Breast epithelium (tissue), 4 donors: ENCODE measurements at places on chromosomes 6 and 20. TPM values are rescaled to one million over a fixed set of nuclear protein-coding genes. Genes with fewer than 3 reads are reported as not detected.

DNA sequence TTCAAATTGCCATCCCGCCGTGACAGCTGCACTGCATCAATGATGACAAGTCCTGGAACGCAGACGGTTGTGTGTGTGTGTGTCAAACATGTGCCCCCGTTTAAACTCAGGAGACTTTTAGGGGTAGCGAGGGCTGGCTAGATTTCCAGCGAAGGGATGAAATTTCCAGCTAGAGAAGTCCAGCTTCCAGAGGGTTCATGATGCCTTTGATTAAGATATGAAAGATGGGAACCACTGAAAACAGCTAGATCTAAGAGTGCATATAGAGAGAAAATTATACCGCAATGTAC is 644 bp downstream of the KIZ start:
- H3K36me3 ChIP-seq, result no peaks in the 10 kb centered on the region
- no peaks in the 10 kb centered on the region for H3K4me1 ChIP-seq
- H3K4me3 ChIP-seq, result peak overlapping the region; percentile 83
- H3K27ac ChIP-seq, result peak overlapping the region; percentile 87

- no peak for DNase-seq
- no peaks in the 10 kb centered on the region for H3K4me1 ChIP-seq
- no peaks in the 10 kb centered on the region for H3K36me3 ChIP-seq
- no peak overlapping the region for H3K4me3 ChIP-seq
These were observed 34.2 kb downstream of the MYLIP start for GRCh38 chr6:16163066-16163465.

GRCh38 chr6:21603082-21603952 is 9.8 kb downstream of the SOX4 start:
- DNase-seq, result no peak
- no peak overlapping the region for H3K4me3 ChIP-seq
- H3K4me1 ChIP-seq, result peaks cover 6% of the 10 kb centered on the region
- no peak overlapping the region for H3K27ac ChIP-seq
- H3K36me3 ChIP-seq, result no peaks in the 10 kb centered on the region
- no peaks in the 10 kb centered on the region for H3K27me3 ChIP-seq

DNA sequence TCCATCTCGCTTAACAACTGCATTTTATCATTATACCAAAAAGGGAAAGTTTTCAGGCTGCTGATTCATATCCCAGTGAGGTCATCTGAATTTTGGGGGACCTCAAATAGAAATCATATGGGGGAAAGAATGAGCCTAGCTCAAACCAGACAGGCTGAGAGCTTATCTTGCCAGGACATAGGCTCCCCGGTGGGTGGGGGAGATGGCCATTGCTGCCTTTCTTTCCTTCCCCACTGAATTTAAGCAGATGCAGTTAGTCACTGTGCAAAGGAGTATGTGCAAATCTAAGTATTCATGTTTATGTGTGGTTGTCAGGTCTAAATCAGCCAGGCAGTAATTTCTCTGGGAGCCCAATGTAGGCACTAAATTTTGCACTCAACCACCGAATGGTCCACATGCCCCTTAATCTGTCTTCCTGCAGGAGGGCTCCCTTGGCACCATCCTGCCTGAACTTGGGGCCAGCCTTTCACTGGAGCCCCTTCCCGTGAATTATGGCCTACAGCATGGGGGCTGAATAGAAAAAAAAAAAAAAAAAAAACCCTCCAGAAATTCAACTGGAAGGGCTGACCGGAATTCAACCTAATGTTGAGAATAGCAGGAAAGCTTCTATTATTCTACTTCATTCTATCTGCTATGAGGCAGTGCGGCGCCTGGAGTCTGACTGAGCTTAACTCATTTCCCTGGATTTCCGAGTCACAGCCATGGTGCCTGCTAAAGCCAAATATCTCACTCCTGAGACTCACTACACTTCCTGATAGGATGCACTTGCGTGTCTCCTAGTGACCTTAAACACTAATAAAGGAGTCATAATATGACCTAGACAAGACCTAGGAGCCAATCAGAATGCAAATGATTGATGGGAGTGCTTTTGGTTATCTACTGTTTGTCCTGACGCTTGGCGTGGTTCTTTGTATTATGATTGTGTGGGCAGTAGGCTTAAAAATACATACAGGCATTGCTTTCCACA is 161.5 kb upstream of the HEY2 start:
- H3K4me3 ChIP-seq, result no peak overlapping the region
- H3K4me1 ChIP-seq, result no peaks in the 10 kb centered on the region
- H3K27ac ChIP-seq, result no peak overlapping the region

GRCh38 chr6:106422534-106422933 is 62.0 kb downstream of the CRYBG1 start:
- DNase-seq, result no peak
- no peaks in the 10 kb centered on the region for H3K27me3 ChIP-seq
- H3K27ac ChIP-seq, result no peak overlapping the region
- no peak overlapping the region for H3K4me3 ChIP-seq

GRCh38 chr6:167111597-167111996 is 11.3 kb upstream of the CCR6 start:
- no peak overlapping the region for H3K27ac ChIP-seq
- no peaks in the 10 kb centered on the region for H3K36me3 ChIP-seq
- no peaks in the 10 kb centered on the region for H3K27me3 ChIP-seq
- H3K4me3 ChIP-seq, result no peak overlapping the region

- no peak overlapping the region for H3K27ac ChIP-seq
- no peaks in the 10 kb centered on the region for H3K27me3 ChIP-seq
- no peak for DNase-seq
- no peaks in the 10 kb centered on the region for H3K4me1 ChIP-seq
- H3K4me3 ChIP-seq, result no peak overlapping the region
These were observed 14.0 kb downstream of the SPAG4 start for GRCh38 chr20:35629427-35630145.

- peaks cover 8% of the 10 kb centered on the region for H3K36me3 ChIP-seq
- H3K4me1 ChIP-seq, result no peaks in the 10 kb centered on the region
- H3K27ac ChIP-seq, result no peak overlapping the region
- H3K4me3 ChIP-seq, result no peak overlapping the region
- no peak for DNase-seq
These were observed 15.0 kb downstream of the NQO2 start for GRCh38 chr6:3014675-3015066.

DNA sequence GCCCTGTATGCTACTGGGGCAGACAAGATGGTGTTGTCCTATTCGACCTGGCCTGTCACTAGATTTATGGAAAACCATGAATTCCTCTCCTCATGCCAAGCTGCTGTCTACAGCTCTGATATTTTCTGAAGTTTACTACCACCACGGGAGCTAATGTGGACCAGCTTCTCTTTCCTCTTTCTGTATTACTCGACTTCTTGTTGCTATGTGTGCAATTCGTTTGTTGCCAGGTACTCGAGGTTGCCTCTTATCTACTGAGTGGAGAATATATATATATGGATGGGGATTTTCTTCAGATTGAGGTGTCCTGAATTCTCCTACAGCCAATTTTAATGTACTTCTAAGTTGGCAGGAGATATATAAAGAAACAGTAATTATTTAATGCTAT is 34.7 kb downstream of the MAN1A1 start:
- H3K4me3 ChIP-seq, result no peak overlapping the region
- H3K27me3 ChIP-seq, result no peaks in the 10 kb centered on the region
- H3K36me3 ChIP-seq, result no peaks in the 10 kb centered on the region
- DNase-seq, result no peak
- H3K4me1 ChIP-seq, result no peaks in the 10 kb centered on the region

DNA sequence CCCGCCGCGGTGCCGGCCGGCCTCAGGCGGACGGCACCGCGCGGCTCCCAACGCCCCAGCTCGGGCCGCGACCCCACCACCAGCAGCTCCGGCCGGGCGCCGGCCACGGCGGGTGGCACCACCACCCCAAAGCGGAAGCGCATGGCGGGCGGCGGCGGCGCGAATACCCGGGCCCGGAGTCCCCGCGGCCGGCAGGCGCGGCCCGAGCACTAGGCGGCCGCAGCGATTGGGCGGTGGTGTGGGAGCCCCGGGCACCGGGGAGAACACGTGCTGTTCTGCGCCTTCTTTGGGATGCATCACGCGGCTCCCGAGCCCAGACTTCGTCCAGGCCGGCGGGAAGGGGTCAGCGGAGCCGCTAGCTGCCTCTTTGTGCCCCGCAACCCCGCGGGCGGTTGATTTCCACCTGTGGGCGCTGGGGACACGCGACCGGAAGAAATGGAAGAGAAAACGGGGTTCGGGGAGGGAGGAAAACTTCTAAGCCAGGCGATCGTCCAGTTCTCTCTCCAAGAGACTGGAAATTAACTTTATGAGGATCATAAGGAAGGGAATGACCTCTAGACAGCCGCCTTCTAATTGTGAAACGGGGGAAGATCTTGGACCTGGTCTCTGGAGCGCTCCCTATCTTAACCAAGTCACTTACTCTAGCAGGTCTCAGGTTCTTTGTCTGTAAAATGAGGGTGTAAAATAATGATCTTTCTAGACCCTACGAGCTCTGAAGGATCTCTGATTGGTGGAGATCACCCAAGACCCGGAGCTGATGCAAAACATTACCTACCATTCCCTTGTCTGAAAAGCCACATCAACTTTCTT is at the start of gene EPM2A:
EPM2A (minus strand) TSS at position 165 of the 810 bp plus-strand sequence; CDS start at position 143, 22 bp downstream.
- H3K27ac ChIP-seq, result peak within 1 kb of the TSS; percentile 98
- H3K27me3 ChIP-seq, result no peaks in the 10 kb centered on the region
- peak; percentile 80 for DNase-seq

- DNase-seq, result no peak
- no peak overlapping the region for H3K27ac ChIP-seq
- H3K4me3 ChIP-seq, result peak overlapping the region; percentile 99
- no peaks in the 10 kb centered on the region for H3K27me3 ChIP-seq
- H3K4me1 ChIP-seq, result no peaks in the 10 kb centered on the region
- H3K36me3 ChIP-seq, result no peaks in the 10 kb centered on the region
These were observed 821 bp downstream of the DHX35 start for GRCh38 chr20:38962928-38963401.

GRCh38 chr6:5302995-5303622 is 41.8 kb downstream of the FARS2 start:
- H3K4me1 ChIP-seq, result no peaks in the 10 kb centered on the region
- H3K4me3 ChIP-seq, result no peak overlapping the region
- DNase-seq, result peak; percentile 70
- no peaks in the 10 kb centered on the region for H3K36me3 ChIP-seq

GRCh38 chr6:85600713-85601313 is 7.2 kb upstream of the SNX14 start:
- H3K4me1 ChIP-seq, result no peaks in the 10 kb centered on the region
- no peak overlapping the region for H3K27ac ChIP-seq
- H3K27me3 ChIP-seq, result no peaks in the 10 kb centered on the region
- no peaks in the 10 kb centered on the region for H3K36me3 ChIP-seq
- H3K4me3 ChIP-seq, result no peak overlapping the region
- DNase-seq, result no peak

GRCh38 chr20:37439223-37439933 is 81.7 kb upstream of the NNAT start:
- H3K36me3 ChIP-seq, result no peaks in the 10 kb centered on the region
- H3K4me1 ChIP-seq, result no peaks in the 10 kb centered on the region
- no peak overlapping the region for H3K4me3 ChIP-seq
- no peak for DNase-seq
- no peak overlapping the region for H3K27ac ChIP-seq

DNA sequence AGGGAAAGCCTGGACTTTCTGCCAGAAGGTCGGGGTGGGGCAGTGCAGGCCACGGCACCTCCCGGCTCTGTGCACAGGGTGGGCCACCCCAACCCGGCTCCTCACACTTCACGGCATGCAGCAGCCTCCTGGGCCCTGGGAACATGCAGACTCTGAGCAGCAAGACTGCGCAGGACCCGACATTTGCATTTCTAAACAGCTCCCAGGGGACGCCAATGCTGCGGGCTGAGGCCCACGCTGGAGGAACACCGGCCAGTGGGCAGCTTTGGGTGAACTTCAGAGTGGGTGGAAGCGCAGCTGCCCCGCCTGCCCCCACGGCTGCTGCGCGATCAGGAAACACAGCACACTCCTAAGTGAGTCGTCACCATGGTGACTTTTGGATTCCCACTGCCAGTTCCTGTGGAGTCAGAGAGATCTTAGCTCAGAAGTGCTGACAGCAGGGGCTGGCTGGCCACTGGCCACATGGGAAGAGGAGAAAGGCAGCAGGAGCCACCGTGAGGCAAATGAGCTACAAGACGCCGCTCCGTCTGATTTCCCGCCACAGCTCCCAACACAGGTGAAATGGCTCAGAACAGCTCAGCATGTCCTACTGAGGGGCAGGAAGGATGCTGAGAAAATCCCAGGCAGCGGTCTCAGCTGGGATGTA is 52.1 kb downstream of the RNASET2 start:
- no peaks in the 10 kb centered on the region for H3K27me3 ChIP-seq
- no peak overlapping the region for H3K4me3 ChIP-seq
- DNase-seq, result no peak
- no peaks in the 10 kb centered on the region for H3K36me3 ChIP-seq
- no peak overlapping the region for H3K27ac ChIP-seq
- H3K4me1 ChIP-seq, result no peaks in the 10 kb centered on the region

DNA sequence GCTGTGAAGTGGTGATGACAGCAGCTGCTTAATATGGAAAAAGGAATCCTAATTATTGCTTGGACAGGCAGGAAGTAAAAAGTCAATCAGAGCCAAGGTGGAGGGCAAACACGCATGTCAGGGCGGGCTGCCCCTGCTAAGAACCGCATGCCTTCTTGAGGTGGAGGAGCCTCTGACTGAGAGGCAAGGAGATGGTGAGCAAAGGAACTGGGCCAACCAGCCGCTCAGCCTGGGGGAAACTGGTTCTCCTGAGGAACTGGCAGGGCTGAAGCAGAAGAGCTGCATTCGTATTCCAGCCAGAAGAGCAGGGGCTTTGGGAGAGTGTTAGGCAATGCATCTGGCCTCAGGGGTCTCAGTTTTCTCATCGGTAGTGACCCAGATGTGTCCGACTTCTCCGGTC is 13.1 kb upstream of the MLN start:
- no peaks in the 10 kb centered on the region for H3K27me3 ChIP-seq
- H3K27ac ChIP-seq, result no peak overlapping the region
- no peaks in the 10 kb centered on the region for H3K36me3 ChIP-seq
- H3K4me1 ChIP-seq, result no peaks in the 10 kb centered on the region

DNA sequence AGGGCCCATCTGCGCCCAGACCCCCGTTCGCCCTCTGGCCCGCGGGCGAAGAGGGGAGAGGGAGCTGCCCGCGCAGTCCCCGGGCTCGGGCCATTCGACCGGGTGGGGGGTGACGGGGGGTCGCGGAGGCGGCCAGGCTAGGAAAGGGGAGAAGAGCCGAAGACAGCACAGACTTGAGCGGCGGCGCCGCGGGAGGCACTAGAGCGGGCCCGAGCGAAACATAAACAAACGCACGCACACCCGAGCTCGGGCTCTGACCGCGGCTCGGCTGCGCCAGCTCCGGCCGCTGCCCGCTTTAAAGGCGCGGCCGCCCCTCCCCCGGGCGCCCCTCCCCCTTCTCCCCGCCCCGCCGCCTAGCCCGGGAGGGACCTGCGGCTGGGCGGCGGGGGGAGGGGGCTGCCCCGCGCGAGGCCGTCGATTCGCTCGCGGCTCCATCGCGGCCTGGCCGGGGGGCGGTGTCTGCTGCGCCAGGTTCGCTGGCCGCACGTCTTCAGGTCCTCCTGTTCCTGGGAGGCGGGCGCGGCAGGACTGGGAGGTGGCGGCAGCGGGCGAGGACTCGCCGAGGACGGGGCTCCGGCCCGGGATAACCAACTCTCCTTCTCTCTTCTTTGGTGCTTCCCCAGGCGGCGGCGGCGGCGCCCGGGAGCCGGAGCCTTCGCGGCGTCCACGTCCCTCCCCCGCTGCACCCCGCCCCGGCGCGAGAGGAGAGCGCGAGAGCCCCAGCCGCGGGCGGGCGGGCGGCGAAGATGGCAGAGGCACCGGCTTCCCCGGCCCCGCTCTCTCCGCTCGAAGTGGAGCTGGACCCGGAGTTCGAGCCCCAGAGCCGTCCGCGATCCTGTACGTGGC is at the start of gene FOXO3:
FOXO3 (plus strand) TSS at position 455 of the 846 bp plus-strand sequence; CDS start at position 747, 292 bp downstream.
- H3K4me1 ChIP-seq, result peaks cover 9% of the 10 kb centered on the region
- H3K27ac ChIP-seq, result peak within 1 kb of the TSS; percentile 100
- H3K36me3 ChIP-seq, result no peaks in the 10 kb centered on the region
- no peaks in the 10 kb centered on the region for H3K27me3 ChIP-seq
- peak; percentile 93 for DNase-seq

PPP2R5D gene
- total RNA-seq, result 35.6 TPM

RBPJL gene
- total RNA-seq, result not detected

GFOD1 gene
- 23.3 TPM for total RNA-seq

SPATS1 gene
- not detected for total RNA-seq

KCNQ5 gene
- total RNA-seq, result 1.0 TPM
